Uterus (tissue), 4 donors: ENCODE measurements at places on chromosomes 2 and 18.
A peak's percentile ranks its signal among the peaks of the same experiment; 100 is the strongest.

- no peak overlapping the region for H3K27ac ChIP-seq
- peak; percentile 31 for DNase-seq
- H3K4me3 ChIP-seq: no peak overlapping the region
- no peaks in the 10 kb centered on the region for H3K27me3 ChIP-seq
- no peaks in the 10 kb centered on the region for H3K36me3 ChIP-seq
These were observed 15.4 kb downstream of the ZBTB7C start for GRCh38 chr18:48393776-48394175.

DNA sequence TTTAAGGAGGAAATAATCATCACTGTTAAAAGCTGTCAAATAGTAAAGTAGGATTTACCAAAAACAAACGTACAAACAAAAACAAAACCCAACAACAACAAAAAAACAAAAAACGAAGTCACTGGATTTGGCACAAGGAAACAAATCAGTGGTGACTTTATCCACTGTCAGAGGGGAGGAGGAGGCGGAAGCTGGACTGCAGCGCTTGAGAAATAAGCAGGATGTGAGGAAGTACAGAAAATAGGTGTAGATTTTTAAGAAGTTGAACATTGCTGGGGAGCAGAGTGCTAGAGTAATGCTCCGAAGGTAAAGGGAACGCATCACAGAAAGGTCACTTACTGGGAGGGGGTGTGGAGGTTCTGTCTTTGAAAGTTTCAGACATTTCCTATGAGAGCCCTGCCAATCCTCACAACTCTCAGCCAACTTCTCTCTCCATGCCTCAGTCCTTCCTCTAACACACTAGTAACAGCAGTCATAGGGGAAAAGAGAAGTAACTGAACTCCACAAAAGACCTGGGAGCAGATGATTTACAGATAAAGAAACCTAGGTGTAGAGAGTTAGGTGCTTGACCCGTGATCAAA lies 220.2 kb upstream of the SMAD7 start:
- no peaks in the 10 kb centered on the region for H3K4me1 ChIP-seq
- DNase-seq: no peak
- no peaks in the 10 kb centered on the region for H3K27me3 ChIP-seq
- H3K27ac ChIP-seq: no peak overlapping the region

- no peaks in the 10 kb centered on the region for H3K36me3 ChIP-seq
- H3K27ac ChIP-seq: peak within 1 kb of the TSS; percentile 87
- no peaks in the 10 kb centered on the region for H3K27me3 ChIP-seq
These were observed at the start of gene PID1 for GRCh38 chr2:229270551-229271410. PID1 (minus strand) TSS chr2:229271287; CDS start chr2:229271043, 244 bp downstream.

DNA sequence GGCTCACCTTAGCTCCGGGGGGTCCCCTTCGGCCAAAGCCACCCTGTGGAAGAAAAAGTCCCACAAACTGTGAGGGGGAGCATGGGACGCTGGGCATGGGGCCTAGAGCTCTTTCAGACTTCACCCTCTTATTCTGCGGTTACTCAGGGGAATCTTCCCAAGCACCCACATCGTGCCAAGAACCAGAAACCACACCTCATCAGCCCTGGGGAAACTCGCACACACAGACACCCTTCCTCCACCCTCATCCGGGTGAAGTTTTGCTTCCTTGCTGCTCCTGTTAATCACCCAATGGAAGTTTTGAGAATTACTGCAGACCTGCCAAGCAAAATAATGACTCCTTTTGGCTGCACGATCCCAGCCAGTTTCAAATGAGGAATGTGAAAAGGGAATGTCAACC lies 59.1 kb downstream of the COL6A3 start:
- no peaks in the 10 kb centered on the region for H3K27me3 ChIP-seq
- no peak overlapping the region for H3K4me3 ChIP-seq
- no peaks in the 10 kb centered on the region for H3K4me1 ChIP-seq
- no peaks in the 10 kb centered on the region for H3K36me3 ChIP-seq
- no peak for DNase-seq

- no peak for DNase-seq
- H3K27ac ChIP-seq: no peak overlapping the region
These were observed 222.6 kb downstream of the MREG start for GRCh38 chr2:215790523-215791421.

DNA sequence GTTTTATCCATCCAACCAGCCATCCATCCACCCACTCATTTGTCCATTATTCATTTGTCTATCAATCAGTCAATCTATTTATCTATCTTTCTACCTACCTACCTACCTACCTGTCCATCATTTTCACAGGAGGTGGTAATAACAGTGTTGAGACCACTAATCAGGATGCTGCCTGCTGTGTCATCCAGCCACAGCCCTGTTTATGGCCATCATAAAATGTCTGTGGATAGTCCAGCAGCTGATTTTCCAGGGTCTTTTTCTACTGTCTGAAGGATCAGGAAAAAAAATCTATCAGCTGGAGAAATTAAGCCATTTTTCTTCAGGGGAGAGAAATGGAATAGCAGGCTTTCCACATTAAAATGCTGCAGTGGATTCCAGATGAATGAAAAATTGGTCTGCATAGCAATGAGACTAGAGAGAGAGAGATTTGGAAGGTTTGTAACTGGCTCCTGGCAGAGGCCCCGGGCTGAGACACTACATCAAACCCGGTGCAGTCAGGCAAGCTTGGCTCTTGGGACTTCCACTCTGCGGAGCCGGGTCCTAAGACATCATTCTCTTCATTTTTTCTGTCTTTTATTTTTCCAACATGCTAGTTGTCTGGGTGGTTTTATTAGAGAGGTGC lies 33.0 kb upstream of the BOD1L2 start:
- no peak overlapping the region for H3K4me3 ChIP-seq
- no peaks in the 10 kb centered on the region for H3K4me1 ChIP-seq
- no peak overlapping the region for H3K27ac ChIP-seq
- H3K36me3 ChIP-seq: no peaks in the 10 kb centered on the region

GRCh38 chr2:65062843-65063825 lies 6.9 kb downstream of the CEP68 start:
- H3K27ac ChIP-seq: peak overlapping the region; percentile 3
- H3K27me3 ChIP-seq: no peaks in the 10 kb centered on the region
- no peaks in the 10 kb centered on the region for H3K4me1 ChIP-seq
- no peaks in the 10 kb centered on the region for H3K36me3 ChIP-seq
- no peak overlapping the region for H3K4me3 ChIP-seq

DNA sequence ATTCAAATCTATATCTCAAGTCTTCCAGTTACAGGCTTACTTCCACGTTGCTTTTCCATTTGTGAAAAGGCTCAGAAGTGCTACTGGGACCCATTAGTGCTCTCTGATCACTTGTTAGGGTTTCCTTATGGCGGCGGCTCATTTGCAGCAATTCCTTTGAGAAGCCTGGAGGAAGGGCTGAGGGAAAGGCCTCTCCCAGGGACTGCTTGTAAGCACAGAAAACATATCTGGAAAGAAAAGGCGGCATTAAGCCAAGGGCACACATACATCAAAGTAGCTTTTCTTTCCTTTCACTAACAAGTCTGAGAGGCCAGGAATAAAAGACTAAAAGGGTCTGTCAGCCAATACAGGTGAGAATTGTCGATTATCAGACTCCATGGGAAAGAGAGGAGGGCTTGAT lies 39.4 kb upstream of the ITGB6 start:
- DNase-seq: no peak
- H3K4me3 ChIP-seq: no peak overlapping the region
- no peaks in the 10 kb centered on the region for H3K36me3 ChIP-seq
- H3K4me1 ChIP-seq: no peaks in the 10 kb centered on the region
- no peaks in the 10 kb centered on the region for H3K27me3 ChIP-seq

- no peak overlapping the region for H3K4me3 ChIP-seq
- no peaks in the 10 kb centered on the region for H3K27me3 ChIP-seq
- no peak for DNase-seq
- no peaks in the 10 kb centered on the region for H3K36me3 ChIP-seq
- H3K4me1 ChIP-seq: no peaks in the 10 kb centered on the region
- H3K27ac ChIP-seq: no peak overlapping the region
These were observed 19.8 kb downstream of the ADD2 start for GRCh38 chr2:70748002-70748784.

GRCh38 chr18:24212939-24213338 lies 74.1 kb downstream of the CABYR start:
- H3K27ac ChIP-seq: no peak overlapping the region
- no peaks in the 10 kb centered on the region for H3K4me1 ChIP-seq
- no peaks in the 10 kb centered on the region for H3K36me3 ChIP-seq
- no peaks in the 10 kb centered on the region for H3K27me3 ChIP-seq
- DNase-seq: no peak
- H3K4me3 ChIP-seq: no peak overlapping the region

DNA sequence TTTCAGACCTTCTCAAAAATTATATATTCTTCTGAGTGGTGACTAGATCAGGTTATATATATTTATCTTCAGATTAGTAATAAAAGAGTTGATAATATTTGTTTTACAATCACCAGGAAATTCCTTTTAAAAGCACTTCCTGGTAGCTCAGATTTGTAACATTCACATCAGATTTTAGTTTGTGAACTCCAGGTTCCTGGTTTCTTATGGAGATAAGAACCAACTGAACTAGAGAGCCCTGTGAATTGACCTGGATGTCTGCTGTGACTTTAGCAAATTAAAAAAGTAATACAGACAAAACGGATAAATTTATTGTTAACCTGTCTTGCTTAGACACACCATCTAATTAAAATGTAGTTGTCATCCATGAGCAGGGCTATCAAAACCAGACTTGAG lies 868.7 kb downstream of the BCL11A start:
- DNase-seq: no peak
- no peaks in the 10 kb centered on the region for H3K4me1 ChIP-seq
- H3K36me3 ChIP-seq: no peaks in the 10 kb centered on the region
- H3K4me3 ChIP-seq: no peak overlapping the region
- no peak overlapping the region for H3K27ac ChIP-seq

DNA sequence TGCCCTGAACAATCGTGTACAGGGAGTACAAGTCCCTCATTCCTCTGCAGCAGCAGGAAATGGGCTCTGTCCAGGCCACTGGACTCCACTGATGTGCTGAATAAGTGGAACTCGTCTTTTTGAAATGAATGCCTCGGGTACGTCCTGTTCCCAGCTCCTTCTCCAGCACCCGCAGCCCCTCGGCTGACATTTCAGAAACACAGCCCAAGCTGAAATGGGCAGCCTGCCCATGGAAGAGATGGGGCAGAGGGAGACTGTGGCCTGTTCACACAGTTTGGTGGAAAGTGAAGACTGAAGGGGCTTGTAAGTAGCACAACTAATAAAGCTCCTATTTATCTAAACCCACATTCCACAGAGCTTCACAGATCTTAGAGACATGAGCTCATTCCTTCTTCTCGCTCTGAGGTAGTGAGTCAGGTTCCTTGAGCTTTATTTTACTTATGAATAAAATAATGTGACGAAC lies 498.6 kb downstream of the TXNL1 start:
- H3K27me3 ChIP-seq: no peaks in the 10 kb centered on the region
- H3K36me3 ChIP-seq: no peaks in the 10 kb centered on the region
- H3K27ac ChIP-seq: peak overlapping the region; percentile 67
- no peak overlapping the region for H3K4me3 ChIP-seq

DNA sequence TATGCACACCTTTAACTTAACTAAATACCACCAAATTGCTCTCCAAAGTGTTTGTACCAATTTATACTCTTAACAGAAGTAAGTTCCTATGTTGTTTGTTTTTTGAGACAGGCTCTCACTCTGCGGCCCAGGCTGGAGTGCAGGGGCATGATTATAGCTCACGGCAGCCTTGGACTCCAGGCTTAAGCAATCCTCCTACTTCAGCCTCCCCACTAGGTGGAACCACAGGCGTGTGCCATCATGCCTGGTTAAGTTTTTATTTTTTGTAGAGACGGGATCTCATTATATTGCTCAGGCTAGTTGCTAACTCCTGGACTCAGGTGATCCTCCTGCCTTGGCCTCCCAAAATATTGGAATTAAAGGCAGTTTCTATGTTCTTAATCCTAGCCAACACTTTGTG lies 13.1 kb upstream of the NAB1 start:
- H3K27ac ChIP-seq: peak overlapping the region; percentile 68
- no peak for DNase-seq
- no peak overlapping the region for H3K4me3 ChIP-seq
- no peaks in the 10 kb centered on the region for H3K36me3 ChIP-seq

DNA sequence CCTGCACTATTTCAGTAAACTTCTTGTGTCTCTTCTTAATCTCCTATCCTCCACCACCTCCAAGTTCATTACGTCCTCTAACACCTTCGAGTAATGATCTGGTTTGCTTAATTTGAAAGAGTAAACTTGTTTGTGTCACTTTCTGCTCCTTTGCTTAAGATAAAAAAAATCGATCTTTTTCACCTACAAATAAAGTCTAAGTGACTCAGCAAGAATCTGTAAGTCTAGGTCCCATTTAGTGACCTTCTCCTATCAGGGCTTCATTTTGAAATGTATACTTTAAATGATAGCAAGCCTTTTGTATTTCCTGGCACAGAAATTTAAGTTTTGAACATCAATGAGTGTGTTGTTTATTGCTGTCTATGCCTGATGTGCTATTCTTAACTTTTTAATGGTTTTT lies 260.9 kb upstream of the TFPI start:
- no peaks in the 10 kb centered on the region for H3K36me3 ChIP-seq
- no peak overlapping the region for H3K27ac ChIP-seq
- DNase-seq: no peak
- no peak overlapping the region for H3K4me3 ChIP-seq

DNA sequence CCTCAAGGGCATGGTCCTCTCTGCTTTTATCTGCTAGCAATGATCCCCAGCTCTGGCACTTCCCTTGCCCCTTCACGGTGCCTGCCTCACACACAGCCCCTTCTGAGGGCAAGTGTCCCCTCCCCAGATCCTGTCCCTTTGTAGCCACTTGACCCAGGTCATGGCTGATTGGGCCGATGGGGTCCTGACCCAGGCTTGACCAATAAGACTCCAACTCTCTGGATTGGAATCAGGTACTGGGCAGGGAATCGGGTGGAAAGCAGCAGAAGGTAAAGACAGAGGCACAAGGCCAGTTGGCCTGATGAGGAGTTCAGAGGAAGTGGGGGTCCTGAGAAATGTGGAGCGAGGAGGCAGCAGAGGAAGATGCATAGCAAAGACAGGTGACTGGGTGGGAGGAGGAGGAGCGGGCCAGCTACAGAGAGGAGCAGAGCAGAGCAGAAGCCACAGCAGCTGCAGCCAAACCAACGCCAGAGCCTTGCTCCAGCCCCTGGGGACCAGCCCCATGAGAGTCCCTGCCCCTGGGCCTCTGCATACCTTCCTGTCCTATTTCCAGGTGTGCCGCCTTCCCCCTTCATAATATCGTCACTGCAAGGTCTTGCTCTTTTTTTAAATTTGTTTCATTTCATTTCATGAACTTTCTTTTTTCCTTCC lies 39.1 kb downstream of the CAPN13 start:
- no peaks in the 10 kb centered on the region for H3K27me3 ChIP-seq
- H3K36me3 ChIP-seq: no peaks in the 10 kb centered on the region
- DNase-seq: no peak
- no peak overlapping the region for H3K27ac ChIP-seq
- H3K4me3 ChIP-seq: no peak overlapping the region

DNA sequence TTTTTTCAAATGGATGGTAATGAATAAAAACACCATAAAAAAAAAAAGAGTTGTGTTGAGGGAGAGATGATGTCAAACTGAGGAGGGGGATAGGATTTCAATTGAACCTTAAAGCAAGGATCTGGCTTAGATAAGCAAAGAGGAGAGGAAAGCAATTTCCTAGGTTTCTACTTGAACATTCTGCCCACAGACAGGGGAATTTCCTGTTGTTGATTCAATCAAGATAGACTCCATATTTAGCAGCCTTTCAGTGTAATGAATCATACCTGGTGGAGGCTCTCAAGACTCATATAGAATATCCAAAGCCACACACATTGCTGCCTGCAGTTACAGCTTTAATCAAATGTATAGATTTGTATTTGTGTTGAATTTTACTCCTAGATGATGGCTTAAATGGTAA lies 294.4 kb upstream of the PIK3C3 start:
- no peaks in the 10 kb centered on the region for H3K27me3 ChIP-seq
- H3K27ac ChIP-seq: no peak overlapping the region
- no peaks in the 10 kb centered on the region for H3K4me1 ChIP-seq
- DNase-seq: no peak
- no peak overlapping the region for H3K4me3 ChIP-seq
- no peaks in the 10 kb centered on the region for H3K36me3 ChIP-seq
